ENCODE measurements at places on chromosomes 13 and 19.

DNA sequence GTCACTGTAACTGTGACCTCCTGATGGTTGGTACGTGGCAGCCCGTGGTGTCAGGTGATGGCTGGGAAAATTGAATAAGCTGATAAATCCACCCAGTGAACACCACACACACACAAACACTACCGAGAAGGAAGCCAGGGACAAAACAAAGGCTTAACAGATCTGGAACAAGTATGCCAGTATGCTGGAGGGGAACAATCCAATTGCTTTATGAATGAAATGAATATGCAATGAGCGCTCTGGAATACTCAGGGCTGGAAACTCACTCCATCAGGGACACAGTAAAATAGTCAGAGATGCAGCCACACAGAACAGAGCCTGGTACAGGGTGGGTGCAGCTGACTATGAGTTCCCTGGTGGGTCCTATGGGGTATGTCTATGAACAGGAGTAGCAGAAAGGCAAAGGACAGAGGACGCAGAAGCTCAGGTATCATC lies 16.7 kb downstream of the TMTC4 start:
- DNase-seq = no peak

GRCh38 chr19:1622541-1622940 lies 17.3 kb upstream of the UQCR11 start:
- DNase-seq = no peak

DNA sequence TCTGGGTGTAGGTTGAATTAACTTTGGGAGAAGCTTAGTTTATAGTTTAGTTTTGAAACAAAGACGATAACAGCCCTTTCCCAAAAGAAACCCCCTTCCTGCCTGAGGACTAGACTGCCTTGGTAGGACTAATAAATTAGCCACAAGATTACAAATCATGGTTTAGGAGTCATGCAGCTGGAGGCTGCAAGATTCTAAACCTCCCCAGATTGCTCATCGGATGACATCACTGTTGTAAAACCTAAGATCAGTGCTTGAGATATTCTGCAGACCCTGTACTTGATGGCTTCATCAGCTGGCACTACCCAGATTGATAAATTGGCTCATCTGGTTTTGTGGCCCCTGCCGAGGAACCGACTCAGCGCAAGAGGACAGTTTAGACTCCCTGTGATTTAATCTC lies 35.9 kb upstream of the MPHOSPH8 start:
- DNase-seq = peak; percentile 57

DNA sequence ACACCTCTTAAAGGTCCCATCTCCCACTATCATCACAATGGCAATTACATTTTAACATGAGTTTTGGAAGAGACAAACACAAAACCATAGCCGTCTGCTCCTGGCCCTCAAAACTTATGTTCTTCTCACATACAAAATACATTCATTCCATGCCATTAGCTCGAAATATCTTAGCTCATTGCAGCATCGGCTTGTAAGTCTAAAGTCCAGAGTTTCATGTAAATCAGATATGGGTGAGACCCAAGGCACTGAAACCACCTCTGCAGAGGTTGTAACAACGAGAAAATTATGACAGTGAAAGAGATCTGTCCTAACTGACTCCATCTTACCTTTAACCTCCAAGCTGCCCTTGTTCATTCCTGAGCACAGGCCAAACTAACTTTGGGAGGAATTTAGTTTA lies 635.0 kb upstream of the SPRY2 start:
- DNase-seq = no peak

DNA sequence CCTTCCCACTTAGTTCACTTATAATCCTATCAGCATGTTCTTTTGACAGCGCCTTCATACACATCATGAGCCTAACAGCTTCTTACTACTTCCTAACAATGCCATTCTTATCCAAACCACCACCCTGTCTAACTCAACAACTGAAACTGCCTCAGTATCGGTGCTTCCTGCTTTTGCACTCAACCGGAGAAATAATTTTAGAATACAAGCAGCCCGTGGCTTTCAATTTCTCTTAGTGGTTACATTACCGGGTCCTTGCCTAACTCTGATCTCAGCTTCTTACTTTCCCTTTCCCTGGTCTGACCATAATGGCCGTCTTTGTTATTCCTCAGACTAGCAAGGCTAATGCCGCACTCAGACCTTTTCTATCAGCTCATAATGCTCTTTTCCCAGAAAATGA lies 17.0 kb downstream of the ZFP82 start:
- DNase-seq = no peak

DNA sequence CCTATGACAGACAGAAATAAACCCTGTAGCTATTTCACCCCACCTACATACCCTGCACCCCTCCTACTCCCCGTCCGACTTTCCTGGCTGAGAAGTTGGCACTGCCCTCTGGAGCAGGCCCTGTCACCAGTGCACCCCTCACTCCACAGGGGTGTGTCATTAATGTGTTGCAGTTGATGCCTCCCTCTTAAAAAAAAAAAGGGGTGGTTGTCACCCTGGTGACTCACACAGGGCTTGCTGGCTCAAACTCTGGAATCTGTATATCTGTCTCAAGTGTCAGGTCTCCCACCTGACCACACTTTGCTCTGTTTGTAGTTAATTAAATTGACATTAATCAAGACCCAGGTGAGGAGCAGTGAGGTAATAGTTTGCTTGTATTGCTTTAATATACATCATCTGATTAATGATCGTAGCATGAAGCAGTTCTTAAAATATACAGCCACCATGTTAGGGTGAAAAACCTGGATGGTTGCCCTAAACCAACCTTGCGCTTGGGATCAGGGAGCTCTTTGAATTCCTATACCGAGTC lies 2.0 kb upstream of the GATAD2A start:
- DNase-seq = no peak
